ENCODE measurements at places on chromosomes 1 and 21.

DNA sequence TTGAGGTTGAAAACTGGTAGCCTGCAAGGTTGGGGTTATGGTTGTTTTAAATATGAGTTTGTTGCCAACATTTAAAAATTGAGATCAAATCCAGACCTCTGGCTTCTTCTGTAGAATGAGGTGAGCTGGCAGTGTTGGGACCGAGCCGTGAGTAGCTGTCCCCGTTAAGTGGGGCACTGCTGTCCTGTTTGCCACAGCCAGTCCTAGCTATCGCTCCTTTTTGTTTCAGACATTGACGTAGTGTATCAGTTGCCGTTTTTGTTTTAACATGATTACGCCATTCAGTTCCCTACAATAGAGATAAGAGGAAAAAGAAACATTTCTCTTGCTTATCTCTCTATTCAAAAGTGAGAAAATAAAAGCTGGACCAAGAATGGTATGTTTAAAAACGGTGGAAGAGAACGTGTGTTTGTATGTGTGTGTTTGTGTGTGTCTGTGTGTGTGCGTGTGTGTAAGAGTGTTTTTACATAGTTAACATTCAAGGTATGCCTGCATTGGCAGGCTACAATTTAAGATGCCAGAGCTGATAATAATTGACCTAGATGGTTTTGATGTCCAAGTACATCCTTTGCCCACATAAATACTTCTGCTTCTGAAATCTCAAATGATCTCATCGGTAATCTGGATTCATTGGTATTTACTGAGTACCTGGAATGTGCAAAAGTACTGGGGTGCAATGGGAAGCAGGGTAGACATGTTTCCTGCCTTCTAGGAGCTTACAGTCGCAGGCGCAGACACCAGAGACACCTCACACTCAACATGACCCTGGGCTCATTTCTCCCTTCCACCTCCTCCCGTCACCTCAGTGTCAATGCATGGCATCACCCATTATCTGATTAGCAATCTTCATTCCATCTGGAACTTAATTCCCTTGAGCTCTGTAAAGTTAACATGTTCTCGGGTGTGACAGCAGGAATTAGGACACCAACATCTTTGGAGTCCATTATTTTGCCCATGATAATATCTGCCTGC, 65.8 kb downstream of the HUNK start:
- no peak for DNase-seq

DNA sequence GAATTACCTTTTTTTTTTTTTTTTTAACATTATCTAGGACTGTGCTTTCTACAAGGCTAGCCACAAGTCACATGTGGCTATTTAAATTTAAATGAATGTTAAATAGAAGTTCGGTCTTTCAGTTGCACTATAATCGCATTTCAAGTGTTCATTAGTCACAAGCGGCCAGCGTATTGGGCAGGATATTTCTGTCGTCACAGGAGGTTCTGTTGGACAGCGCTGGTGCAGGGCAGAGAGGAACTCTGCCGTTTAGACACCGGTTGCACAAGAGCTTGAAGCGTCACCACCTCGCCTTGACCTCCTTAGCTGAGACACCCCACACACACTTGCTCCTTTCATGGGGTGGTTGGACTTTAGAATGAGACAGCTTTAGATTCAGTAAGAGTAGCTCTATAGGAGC, 64.1 kb downstream of the BACE2 start:
- DNase-seq = no peak

- DNase-seq = no peak
Observed at GRCh38 chr1:192628396-192629057, 7.4 kb upstream of the RGS13 start.

DNA sequence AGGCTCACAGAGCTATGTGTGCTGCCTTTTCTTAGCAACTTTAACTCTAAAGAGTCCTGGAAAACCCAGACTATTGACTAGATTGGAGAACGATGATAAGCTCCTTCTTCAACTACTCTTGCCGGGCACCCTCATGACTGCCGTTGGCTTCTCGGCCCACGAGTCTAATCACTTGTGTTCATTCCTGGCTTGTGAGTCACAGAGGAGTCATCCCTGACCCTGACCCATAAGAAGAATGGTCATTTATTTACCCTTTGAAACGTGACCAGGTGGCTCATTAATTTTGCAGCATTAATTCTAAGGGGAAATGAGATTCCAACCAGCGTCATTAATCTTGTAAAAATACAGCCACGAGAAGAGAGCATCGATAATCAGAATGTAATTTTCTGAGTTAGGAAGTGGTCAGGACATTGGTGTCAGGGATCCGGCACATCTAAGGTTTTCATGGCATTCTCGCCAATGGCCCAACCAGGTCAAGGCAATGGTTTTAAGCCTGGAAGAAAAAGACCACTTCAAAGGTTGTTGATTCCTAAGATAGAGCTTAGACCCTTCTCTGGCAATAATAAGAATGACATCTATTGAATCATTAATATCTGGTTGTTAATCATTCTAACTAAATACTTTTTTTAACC, 183.6 kb upstream of the RUNX1 start:
- DNase-seq = no peak

DNA sequence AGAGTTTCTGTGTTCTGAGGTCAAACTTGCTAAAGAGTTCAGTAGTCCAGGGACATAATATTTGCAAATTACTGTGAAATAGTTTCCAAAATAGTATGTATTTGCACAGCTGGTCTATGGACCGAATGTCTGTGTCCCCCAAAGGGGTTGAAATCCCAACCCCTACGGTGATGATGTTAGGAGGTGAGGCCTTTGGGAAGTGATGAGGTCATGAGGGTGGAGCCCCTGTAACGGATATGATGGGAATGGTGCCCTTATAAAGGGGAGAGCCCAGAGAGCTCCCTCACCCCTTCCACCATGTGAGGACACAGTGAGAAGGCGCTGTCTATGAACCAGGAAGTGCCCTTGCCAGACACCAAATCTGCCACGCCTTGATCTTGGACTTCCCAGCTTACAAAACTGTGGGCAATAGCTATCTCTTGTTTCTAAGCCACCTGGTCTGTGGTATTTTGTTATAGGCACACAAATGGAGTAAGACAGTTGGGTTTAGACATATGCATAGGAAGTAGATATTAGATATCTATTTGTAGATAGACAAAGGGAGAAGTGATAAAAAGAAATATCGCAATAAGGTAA, 21.7 kb downstream of the RNF187 start:
- DNase-seq = no peak

DNA sequence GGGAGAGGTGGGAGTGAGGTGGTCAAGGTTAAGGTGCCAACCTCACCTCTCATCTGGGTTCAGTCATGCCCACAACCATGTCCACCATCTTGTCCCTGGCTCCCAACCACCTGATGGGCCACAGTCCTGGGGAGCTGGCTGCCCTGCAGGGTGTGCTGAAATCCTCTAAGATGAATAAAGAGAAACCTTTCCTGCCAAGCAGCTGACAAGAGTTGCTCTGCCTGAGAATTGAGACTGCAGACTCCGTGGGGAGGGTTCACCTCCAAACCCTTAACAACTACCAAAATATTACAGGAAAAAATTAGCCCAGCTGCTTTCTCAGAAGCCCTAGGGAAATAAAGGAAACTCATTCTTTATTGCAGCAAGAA, 15.2 kb upstream of the FGR start:
- no peak for DNase-seq

DNA sequence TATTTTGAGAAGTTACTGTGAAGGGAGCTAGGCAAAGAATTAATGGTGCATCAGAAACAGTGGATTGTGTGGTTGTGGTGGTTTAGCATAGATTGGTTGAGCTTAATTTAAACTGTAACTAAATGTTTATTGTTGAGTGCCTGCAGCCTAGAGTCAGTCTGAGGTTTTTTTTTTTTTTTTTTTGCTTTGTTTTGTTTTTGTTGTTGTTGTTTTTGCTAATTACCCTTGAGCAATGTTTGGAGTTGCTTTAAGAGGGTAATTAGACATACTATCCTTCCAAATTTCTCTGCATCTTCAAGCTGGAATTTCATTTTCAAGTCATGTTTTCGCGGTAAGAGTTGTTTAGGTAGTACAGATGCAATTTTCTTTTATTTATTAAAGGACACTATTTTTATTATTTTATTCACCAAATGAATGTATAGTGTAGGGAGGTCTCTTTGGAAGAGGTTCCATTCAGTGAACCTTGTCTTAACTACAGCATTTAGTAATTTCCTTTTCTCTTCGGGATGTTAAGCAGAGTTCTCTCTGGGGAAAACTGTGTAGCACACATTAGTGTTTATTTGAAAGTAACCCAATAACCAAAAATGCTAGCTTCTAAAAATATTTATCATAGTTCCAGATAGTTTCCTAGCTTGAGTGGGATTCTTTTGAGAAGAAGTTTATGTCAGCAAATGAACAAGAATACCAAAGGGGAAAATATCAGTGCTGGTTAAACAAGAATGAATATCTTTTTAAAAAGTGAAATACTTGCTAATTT, 82.3 kb downstream of the CLIC4 start:
- DNase-seq = peak; percentile 7

- DNase-seq = no peak
Observed at GRCh38 chr1:89605692-89606091, 27.2 kb upstream of the LRRC8C start.

GRCh38 chr1:110475362-110476027, 24.5 kb downstream of the PROK1 start:
- DNase-seq = no peak

DNA sequence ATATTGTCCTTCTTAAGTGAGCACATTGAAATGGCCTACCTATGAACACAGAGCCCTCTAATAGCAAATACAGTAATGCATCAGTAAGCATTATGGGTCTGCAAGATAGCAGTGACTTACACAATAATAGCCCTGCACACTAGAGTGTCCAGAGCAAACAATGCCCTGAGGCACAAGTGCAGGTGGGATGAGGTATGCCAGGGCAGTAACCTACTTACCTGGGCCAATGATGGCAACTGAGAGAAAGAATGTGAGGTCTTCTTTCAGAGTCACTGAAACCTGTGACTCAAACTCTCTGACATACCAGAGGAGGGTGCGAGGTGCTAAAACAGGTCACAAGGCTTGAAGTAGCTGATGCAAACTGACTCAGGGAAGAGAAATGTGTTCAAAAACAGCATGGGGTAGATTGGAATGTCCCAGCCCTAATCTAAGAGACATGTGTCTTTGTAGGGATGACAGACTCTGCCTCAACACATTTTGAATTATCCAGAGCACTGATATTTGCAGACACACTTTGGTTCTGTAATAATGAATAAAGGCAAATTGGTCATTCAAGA, 168.5 kb upstream of the RUNX1 start:
- DNase-seq = no peak

DNA sequence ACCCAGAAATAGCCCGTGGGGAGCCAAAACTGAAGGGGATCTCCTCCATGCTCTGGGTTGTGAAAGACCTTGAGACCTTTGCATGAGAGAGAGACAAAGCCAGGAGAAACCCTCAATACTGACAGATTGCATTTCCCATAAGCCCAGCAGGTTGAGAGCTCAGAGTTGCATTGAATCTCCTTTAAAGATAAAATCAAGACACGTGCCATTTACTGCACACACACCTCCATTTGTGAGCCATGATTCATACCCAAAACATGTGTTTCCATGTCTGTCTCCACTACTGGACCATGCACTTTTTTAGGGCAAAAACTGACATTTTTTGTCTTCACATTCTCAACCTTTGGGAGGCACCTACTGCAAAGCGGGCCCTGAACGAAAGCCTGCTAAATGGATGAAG, 144.0 kb upstream of the NRIP1 start:
- DNase-seq = no peak

DNA sequence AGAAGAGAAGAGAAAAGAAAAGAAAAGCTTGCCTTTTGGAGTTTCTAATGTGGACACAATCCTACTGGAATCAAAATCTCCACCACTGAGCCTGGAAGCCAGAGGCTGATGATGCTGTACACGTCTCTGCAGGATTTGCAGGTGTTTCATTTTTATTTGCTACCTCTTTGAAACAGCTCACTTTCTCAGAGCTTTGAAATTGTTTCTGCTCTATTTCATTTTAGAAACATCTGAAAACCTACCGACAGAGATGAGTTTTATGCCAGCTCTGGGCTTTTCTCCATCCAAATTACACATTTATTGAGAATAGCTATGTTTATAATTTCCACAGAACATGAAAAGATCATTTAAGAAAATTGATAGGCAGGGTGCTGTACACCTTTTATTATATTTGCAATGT, 46.2 kb downstream of the URB2 start:
- DNase-seq = no peak

GRCh38 chr1:203133970-203134725, 6.6 kb downstream of the ADORA1 start:
- DNase-seq = no peak

DNA sequence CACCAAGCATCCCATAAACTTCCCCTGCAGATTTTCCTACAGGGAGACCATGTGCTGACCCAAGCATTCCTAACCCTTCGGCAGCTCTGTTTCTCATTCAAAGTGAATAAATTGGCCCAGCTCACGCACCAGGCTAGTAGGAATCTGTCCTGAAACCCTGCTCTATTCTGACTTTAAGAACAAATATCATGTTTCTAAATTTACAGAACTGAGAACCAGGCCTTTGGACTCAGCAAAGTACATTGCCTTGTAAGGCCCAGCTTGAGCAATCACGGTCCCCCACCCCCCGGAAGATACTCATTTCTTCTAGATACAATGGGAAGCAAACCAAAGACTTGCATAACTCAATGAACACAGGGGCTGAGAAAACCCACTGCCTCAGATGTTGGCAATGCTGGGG, 160.1 kb upstream of the NFIA start:
- DNase-seq = no peak

DNA sequence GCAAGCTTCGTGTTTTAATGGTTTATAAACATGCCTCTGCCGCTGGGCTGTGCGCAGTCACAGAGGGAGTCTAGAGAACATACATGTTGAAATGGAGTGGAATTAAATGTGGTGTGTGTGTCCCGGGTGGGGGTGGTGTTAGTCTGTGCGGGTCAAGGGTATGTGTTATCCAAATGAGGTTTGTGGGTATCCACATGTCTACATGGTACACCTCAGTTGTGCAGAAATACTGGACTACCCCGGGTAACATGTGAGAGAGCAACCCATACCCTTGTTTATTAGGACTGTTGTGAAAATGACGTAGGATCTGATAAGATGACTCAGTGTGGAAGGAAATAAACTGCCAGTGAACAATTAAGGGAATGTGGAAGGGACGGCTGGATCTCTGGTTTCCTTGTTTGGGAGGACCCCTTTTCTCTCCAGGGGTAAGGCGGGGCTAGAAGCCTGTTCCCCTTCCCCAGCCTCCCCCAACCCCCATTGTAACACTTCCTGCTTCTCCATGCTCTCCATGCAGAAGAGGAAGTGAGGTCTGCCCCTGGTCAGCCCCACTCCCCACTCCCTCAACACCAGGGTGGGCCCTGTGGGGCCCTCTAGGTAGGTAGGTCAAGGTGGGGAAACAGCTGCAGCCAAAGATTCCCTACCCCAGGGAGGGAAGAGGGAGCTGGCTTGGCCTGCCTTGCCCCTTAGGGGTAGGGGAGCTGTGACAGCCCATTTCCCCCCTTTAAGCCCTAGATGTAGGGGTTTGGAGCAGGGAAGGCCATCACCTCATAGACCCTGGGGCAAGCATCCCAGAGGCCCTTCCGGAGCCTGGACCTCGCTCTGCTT, 690 bp downstream of the EPS8L3 start:
- DNase-seq = no peak

GRCh38 chr1:161187311-161187710, 10.0 kb upstream of the B4GALT3 start:
- no peak for DNase-seq

- DNase-seq = no peak
Observed at GRCh38 chr21:37357691-37358090, 8.9 kb upstream of the DYRK1A start.

All from AG09319 (cell line).